ENCODE measurements at places on chromosomes 7 and 10.

- DNase-seq, result no peak
Observed at GRCh38 chr10:59894114-59894513, 12.2 kb downstream of the CCDC6 start.

DNA sequence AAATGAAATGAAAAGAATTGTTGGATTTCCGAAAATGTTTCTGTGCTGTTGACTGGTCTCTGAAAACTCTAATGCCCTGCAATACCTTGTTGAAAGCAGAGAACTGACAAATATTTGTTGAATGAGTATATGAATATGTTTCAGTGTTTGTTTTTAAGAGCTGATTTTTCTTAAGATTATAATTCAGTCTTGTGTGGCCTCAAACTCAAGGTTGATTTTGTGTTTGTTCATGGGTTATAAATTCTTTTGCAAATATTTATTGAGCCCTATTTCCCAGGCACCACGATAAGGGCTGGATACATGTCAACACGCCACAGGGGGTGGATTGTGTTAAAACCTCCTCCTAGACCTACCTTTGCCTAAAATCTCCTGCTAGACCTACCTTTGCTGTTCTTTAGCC lies 203.9 kb upstream of the PLPP4 start:
- no peak for DNase-seq

DNA sequence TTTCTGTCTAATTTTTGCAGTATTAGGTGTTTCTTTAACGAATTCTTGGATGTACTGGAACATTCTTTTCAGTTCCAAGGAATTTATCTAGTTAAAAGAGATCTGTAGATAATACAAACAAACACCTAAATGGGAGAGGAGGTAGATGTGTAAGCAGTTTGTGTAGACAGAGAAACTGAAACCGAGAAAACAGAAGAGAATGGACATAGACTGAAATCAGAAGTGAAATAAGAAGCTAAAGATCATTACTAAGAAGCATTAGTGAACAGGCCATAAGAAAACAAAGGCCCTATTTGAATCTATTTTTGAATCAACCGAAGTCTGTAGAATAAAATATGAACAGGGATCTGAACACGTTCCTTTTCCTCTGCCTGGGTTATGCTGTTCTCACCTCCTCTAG lies 26.5 kb upstream of the TMEM229A start:
- DNase-seq, result no peak

GRCh38 chr10:106925191-106925590 lies 239.3 kb downstream of the SORCS1 start:
- DNase-seq, result no peak

GRCh38 chr7:123485721-123486120 lies 48.7 kb downstream of the IQUB start:
- DNase-seq, result no peak

GRCh38 chr7:41869091-41869490 lies 166.2 kb upstream of the INHBA start:
- no peak for DNase-seq

Measured in activated T-helper 1 cell treated with anti-CD3 and anti-CD28 coated beads, Interleukin-2, amount 50 U/mL, for 16 hours (primary cell).